ENCODE measurements at places on chromosomes 3 and 15. TPM values are rescaled to one million over a fixed set of nuclear protein-coding genes. Genes with fewer than 3 reads are reported as not detected.

DNA sequence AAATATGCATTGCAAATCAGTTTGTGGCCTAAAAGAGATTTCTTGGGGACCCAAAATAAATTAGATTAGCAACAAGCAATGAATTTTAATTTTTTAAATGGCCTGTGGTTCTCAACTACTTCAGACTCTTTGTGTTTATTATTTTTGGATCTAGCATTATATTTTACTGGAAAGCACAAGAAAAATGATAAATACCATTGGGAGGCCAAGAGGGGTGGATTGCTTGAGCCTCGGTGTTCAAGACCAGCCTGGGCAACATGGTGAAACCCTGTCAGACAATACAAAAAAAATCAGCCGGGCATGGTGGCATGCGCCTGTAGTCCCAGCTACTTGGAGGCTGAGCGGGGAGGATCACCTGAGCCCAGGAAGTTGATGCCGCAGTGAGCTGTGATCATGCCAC, 13.6 kb downstream of the LACTB start:
- H3K27me3 ChIP-seq = no peaks in the 10 kb centered on the region
- no peaks in the 10 kb centered on the region for H3K4me1 ChIP-seq
- H3K36me3 ChIP-seq = no peaks in the 10 kb centered on the region
- no peak overlapping the region for H3K27ac ChIP-seq
- DNase-seq = no peak
- no peak overlapping the region for H3K4me3 ChIP-seq

GRCh38 chr3:171306631-171307030, 153.6 kb downstream of the TNIK start:
- peak overlapping the region; percentile 18 for H3K4me3 ChIP-seq
- peak; percentile 92 for DNase-seq
- no peaks in the 10 kb centered on the region for H3K36me3 ChIP-seq
- H3K27me3 ChIP-seq = no peaks in the 10 kb centered on the region

DNA sequence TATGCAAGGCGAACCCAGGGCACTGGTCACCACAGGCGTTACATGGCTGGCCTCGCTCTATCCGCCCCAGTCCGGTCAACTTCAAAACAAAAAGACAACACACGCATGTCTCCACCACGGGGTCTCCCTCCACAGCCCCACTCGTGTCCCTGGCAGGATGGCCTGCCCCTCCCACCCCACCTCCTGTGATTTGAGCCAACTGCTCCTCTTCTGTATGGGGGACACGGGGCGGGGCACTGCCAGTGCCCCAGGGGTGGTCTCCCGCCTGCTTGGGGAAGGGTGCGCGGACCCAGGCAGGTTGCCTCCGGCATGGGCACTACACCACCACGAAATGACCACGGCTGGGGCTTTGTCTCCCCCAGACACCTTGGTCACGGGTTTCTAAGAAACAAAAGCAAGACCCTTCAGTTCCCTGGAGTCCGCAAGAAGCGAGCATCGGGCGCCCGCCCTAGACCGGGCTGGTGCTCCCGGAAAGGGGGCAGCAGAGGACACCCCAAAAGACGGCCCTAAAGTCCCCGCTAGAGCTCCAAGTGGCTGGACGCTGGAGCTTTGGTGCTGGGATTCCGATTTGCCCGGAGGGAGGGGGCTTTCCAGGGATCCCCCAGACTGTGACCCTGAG, 219.3 kb upstream of the PRICKLE2 start:
- H3K4me3 ChIP-seq = peak overlapping the region; percentile 4
- no peaks in the 10 kb centered on the region for H3K4me1 ChIP-seq
- no peak for DNase-seq
- no peak overlapping the region for H3K27ac ChIP-seq
- H3K36me3 ChIP-seq = no peaks in the 10 kb centered on the region

GRCh38 chr3:161096771-161097367, 8.3 kb downstream of the B3GALNT1 start:
- no peaks in the 10 kb centered on the region for H3K36me3 ChIP-seq
- H3K4me1 ChIP-seq = no peaks in the 10 kb centered on the region
- no peak overlapping the region for H3K4me3 ChIP-seq
- H3K27me3 ChIP-seq = no peaks in the 10 kb centered on the region

TGM5 gene
- not detected for total RNA-seq

C2CD4A gene
- not detected for total RNA-seq

PSMD2 gene
- 246 TPM for total RNA-seq

EPB42 gene
- not detected for total RNA-seq

INKA1 gene
- 5.0 TPM for total RNA-seq

SPESP1 gene
- 3.6 TPM for total RNA-seq

DNAH12 gene
- total RNA-seq = 0.27 TPM
